ENCODE measurements at places on chromosomes 5 and 9.

- no peak for DNase-seq
These were observed 224.9 kb downstream of the SNX18 start for GRCh38 chr5:54742417-54742891.

GRCh38 chr5:96816411-96816939, 8.7 kb upstream of the ERAP1 start:
- DNase-seq, result peak; percentile 14

GRCh38 chr5:117189784-117190183, 615.2 kb upstream of the SEMA6A start:
- DNase-seq, result no peak

GRCh38 chr5:56656846-56657726, 158.3 kb upstream of the MAP3K1 start:
- no peak for DNase-seq

GRCh38 chr9:87479801-87480201, 17.9 kb upstream of the DAPK1 start:
- DNase-seq, result no peak

DNA sequence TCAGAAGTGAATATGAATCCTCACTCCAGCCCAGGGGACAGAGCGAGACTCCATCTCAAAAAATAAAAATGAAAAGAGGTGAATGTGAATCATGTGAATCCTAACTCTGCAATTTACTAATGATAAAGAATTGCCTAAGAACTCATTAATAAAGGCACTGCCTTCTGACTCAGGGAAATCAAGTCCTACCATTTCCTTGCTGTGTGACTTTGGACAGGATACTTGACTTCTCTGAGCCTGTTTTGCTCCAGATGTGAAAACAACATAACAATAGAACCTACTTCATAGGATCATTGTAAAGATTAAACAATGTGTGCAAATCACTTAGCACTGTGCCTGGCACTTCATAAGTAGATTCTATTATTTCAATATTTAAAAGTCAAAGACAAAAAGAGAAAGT, 15.1 kb upstream of the PWWP2A start:
- DNase-seq, result no peak

DNA sequence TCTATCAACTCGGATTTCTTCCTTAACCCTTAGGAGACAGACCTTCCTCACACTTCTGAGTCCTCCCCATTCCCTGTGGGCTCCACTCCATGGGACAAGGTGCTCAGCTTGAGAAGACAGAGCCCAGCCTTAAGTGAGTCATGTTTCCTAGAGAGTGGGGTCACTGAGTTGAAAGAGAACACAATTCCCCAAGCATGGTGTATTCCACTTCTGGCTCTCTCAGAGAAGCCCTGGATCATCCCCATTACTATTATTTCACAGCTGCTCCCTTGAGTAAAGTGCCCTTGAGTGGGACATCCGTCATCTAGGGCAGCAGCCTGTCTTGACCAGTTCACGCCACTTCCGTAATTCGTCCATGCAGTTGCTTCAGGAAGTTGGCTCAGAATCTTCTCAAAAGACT, 604.8 kb downstream of the BNC2 start:
- no peak for DNase-seq

DNA sequence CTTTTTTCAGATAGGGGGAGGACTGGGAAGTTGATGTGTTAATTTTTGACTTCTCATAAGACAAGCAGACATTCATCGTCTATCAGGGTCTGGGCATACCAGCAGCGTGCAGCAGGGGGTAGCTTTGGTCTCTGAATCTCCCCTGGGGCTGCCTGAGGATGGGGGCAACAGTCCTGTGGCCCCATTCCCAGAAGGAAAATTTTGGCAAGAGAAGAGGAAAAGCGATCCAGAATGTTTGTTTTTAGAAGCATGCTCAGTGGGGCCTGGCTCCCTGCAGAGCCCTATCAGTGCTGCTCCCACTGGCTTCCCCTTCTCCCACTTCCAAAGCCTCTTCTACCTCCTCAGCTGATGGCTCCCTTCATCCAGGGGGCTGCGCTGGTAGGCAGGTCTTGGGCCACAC, 194.8 kb upstream of the IL12B start:
- DNase-seq, result no peak

GRCh38 chr9:123556464-123557435, 200.8 kb downstream of the CRB2 start:
- no peak for DNase-seq

DNA sequence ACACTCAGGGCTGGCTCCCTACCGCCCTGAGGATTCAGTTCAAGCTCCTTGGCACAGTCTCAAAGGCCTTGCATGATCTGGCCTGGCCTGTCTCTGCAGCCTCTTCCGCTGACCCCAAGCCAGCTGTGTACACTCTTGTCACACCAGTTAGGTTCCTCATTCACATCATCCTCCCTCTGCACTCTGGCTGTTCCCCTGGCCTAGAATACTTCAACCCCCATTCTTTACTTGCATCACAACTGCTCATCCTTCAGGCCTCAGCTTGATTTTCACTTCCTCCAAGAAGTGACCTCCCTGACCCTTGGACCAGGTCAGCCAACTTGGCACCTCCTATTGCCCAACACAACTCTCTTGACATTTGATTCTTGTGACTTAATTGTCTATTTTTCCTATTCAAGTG, 18.9 kb upstream of the PFDN1 start:
- DNase-seq, result no peak

- no peak for DNase-seq
These were observed 196.8 kb upstream of the DAPK1 start for GRCh38 chr9:87300915-87301314.

- DNase-seq, result no peak
These were observed 241.2 kb downstream of the TRIM32 start for GRCh38 chr9:116928289-116928688.
